ENCODE measurements at places on chromosomes 5 and 9.
A peak's percentile ranks its signal among the peaks of the same experiment; 100 is the strongest.

DNA sequence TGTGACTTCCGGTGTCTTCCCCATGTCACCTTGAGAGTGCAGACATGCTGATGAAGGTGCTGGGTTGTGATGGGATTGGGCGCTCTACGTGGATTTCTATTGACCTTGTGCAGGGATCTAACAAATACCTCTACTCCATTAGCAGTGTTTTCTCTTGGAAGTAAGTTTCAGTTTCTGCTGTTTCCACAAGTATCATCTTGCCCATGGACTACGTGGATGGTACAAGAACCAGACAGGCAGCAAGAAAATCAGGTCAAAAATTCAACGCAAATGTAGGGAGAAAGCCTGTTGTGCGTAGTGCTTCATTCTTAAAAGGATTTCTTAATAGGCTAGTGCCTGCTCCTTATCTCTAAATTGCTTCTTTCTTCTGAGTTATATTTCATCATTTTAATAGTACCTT lies 60.8 kb downstream of the AOPEP start:
- no peak for DNase-seq

DNA sequence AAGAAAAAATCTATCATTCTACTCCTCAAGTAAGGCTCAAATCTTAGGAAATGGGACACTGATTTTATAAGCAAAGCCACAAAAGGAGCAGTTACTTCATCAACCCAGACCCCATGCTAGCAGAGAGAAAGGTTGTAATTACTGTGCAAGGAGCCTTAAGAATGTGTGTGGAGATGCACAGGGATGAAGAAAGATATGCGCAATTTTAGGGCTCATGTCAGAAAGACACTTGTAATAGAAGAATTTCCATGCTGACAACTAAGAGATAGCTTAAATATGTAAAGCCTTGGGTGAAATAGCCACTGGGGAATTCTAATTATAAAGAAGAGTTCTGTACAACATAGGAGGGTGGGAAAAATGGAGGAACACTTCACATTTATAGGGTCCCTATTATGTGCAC lies 141.8 kb downstream of the CRB2 start:
- DNase-seq = no peak

GRCh38 chr5:144141585-144141984 lies 28.9 kb downstream of the YIPF5 start:
- DNase-seq = no peak

- DNase-seq = no peak
Observed at GRCh38 chr5:157365732-157366131, 94.3 kb upstream of the NIPAL4 start.

- DNase-seq = no peak
Observed at GRCh38 chr5:63963080-63963735, 963 bp upstream of the HTR1A start.

GRCh38 chr5:33549982-33550567 lies 109.3 kb downstream of the TARS1 start:
- DNase-seq = no peak

DNA sequence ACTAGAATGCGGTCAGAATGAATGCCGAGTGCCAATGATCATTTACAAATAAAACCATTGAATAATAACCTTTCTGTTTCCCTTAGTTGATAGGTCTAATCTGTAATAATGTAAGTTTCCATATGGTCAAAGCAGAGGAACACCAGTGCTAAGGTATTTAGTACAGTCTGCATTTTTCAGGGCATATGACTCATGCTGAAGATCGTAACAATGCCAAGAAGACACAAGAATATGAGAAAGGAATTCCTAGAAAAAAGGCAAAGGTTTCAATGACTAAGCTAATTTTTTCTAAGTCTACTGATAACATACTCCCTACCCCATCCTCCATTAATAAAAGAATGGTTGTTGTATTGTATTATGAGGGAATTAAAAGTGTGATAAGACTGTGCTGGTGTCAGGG lies 2.8 kb downstream of the OR1L8 start:
- DNase-seq = no peak

DNA sequence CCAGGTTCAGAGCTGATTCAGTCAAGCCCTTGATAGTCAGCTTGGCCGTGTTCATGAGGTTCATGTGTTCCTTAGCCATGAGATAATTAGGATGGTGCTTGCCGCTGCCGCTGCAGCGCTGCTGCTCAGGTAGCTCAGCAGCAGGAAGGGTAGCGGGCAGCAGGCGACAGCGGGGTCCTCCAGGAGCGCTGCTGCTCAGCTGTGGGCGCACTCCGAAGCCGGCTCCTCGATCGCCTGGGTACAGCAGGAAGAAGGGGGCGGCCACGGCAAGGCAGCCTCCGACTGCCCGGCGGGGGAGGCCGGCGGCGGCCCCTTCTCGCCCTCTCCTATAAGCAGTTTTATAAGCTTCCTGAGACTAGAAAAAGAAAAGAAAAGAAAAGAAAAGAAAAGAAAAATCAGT lies 1253.6 kb downstream of the EFNA5 start:
- DNase-seq = no peak

DNA sequence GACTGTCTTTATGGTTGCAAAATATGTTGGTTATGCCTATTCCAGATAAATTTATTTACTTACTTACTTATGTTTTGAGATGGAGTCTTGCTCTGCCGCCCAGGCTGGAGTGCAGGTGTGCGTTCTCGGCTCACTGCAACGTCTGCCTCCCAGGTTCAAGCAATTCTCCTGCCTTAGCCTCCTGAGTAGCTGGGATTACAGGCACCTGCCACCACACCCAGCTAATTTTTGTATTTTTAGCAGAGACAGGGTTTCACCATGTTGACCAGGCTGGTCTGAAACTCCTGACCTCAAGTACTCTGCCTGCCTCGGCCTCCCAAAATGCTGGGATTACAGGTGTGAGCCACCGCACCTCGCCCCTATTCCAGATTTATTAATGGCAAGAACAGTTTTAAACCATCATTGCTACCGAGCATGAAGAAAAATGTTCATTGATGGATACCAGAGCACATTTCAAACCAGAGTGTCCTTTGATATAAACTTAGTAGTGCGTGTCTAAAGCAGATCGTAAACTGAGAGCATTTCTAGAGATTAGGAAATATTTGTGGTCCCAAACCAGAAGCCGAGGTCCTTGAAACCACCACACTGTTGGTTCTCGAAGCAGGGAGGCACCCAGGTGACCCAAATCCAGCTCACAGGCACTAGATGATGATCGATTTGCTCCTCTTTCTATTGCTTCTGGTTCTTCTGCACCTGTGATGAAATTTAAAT lies 85.2 kb downstream of the GRAMD2B start:
- no peak for DNase-seq

- DNase-seq = no peak
Observed at GRCh38 chr9:134800791-134801339, 79.7 kb upstream of the FCN2 start.

DNA sequence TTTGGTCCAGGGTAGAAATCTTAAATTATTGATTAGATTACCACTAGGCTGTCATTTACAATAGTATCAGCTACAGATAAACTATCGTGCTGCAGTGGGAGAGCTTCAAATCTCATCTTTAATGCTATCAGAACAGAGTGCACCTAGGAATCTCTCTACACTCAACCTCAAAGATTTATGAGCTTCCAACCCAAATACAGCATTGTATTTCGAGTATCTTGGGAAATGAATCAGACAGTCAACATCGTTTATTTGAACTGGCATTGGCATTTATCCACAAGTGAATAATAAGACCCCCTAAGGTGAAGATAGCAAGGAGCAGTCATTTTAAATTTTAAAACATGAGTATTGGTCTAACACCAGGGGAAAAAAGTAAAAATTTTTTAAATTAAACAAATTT lies 1203.2 kb downstream of the CDH12 start:
- DNase-seq = no peak

- no peak for DNase-seq
Observed at GRCh38 chr5:1919209-1919566, 36.5 kb upstream of the IRX4 start.

- DNase-seq = no peak
Observed at GRCh38 chr5:98454407-98454806, 319.1 kb upstream of the RGMB start.

DNA sequence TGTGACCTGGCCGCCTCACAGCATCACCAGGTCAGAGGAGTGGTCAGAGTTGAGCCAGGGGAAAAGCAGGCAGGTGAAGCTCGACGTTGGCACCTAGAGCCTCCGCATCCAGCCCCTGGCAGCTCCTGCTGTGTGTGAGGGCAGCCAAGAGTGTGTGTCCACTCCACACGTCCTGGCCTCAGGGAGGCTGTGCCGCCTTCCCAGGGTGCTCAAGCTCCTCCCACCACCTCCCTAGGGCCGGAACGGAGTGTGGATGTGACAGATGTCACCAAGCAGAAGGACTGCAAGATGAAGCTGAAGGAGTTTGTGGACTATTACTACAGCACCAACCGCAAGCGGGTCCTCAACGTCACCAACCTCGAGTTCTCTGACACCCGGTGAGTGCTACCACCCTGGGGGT lies 72.5 kb downstream of the PHF2 start:
- no peak for DNase-seq

DNA sequence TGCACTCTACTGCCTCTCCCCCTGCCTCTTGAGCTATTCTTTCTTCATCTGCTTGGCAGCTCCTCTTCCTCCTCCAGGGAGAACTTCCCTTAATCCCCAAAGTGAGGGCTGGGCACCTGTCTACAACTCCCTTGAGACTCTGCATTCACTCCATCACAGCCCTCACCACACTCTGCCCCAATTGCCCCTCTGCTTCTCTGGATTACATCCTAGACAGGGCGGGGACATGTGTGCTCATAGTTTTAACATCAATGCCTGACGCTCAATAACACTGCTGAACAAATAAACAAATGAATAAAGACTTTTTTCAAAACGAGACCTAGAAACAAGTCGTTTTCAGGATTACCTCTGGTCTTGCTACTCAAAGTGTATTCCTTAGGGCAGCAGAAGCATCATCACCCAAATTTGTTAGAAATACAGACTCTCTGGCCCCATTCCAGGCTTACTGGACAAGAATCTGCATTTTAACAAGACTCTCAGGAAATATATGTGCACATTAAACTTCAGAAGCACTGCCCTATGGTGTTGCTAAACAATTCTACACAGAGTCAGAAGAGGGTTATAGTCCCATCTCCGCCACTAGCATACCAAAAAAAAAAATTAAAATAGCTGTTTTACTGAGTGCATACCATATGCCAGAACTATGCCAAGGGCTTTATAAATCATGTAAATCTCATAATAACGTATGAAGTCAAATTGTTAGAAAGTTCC lies 115.6 kb downstream of the CDK5RAP2 start:
- no peak for DNase-seq

- DNase-seq = peak; percentile 6
Observed at GRCh38 chr9:129698254-129698757, 32.9 kb downstream of the PRRX2 start.

- no peak for DNase-seq
Observed at GRCh38 chr5:96016216-96016615, 54.6 kb upstream of the ELL2 start.

Measured in stimulated activated CD4-positive, alpha-beta T cell treated with anti-CD3 and anti-CD28 coated beads, TNF-alpha, amount 100 ng/mL, for 24 hours (primary cell).